NCI-H2107 (cell line): ENCODE measurements at places on chromosomes 13 and 19.
A peak's percentile ranks its signal among the peaks of the same experiment; 100 is the strongest.

- no peak for DNase-seq
Measured at GRCh38 chr19:31260171-31260933, 88.9 kb downstream of the TSHZ3 start.

- no peak for DNase-seq
Measured at GRCh38 chr13:32126756-32127155, 95.2 kb downstream of the FRY start.

GRCh38 chr19:56683116-56683515 lies 11.6 kb upstream of the ZNF835 start:
- DNase-seq: no peak

DNA sequence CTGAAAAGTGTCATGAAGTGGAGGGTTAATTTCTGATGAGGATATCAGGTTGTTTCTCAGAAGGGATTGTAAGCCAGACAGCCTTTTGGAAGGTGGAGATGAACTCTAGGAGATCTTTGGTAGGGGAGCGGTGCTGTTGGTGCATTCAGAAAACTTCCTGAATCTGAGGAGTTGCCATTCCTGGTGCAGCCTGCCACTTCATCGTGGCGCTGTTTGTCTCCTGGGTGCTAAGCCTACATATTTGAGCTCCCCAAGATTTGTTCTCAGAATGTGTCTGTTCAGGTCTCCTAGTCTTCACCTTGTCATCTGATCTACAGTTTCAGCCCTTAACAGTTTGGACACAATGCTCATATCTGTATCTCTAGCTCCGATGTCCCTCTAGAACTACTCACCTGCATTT lies 285.6 kb downstream of the MTUS2 start:
- no peak for DNase-seq

DNA sequence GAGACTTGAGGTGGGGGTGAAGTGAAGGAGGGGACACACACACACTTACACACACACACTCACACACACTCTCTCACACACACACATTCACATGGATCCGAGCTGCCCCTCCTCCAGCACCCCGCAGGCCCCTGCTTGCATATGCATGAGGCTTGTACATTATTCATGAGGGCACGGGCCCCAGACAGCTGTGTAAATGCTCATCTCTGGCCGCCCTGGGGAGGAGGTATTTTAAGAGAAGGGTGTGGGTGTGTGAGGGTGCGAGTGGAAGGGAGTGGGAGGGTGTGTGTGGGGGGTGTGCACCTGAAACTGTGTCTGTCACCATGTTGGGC lies 2.4 kb downstream of the NCAN start:
- DNase-seq: no peak

GRCh38 chr13:47094734-47095434 lies 198.0 kb upstream of the HTR2A start:
- no peak for DNase-seq

DNA sequence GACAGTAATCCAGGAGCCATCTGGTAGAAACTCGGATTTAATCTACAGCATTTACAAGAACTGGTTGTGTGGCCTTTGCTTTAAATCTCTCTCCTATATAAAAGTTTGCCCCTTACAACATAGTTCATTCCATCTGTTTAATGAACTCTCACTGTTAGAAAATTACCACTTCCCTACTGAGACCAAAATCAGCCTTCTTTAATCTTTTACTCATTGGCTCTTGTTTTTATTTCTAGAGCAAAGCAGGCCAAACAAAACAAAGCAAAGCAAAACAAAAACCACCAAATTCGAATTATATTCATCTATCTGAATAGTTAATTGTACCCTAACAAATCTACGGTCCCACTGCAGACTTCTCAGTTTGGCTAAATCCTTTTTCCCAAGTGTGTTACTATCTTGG lies 127.0 kb downstream of the UGGT2 start:
- DNase-seq: no peak

DNA sequence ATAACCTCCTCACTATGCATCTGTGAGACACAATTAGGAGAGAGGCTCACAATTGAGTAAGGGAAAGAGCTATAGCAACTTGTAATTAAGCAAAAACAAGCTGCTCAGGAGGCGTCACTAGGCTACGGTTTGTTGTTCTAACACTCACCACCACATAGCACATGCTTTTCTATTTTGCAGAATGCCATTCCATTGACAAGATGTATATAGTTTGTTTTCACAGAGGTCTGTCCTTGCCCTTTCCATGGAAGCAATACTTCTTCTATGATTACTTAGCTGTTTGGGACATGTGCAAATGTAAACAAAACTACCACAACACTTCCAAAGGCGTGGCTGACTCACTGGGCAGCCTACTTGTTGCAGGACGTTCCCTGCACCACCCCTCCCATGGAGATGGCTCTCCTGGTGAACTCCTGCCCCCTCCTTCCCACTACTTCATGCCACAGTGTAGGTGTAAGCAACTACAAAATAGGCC lies 33.9 kb upstream of the FAM216B start:
- no peak for DNase-seq

- DNase-seq: no peak
Measured at GRCh38 chr13:49086722-49087121, 111.0 kb downstream of the FNDC3A start.

- DNase-seq: peak; percentile 63
Measured at GRCh38 chr19:35549174-35549788, 3.9 kb downstream of the TMEM147 start.

DNA sequence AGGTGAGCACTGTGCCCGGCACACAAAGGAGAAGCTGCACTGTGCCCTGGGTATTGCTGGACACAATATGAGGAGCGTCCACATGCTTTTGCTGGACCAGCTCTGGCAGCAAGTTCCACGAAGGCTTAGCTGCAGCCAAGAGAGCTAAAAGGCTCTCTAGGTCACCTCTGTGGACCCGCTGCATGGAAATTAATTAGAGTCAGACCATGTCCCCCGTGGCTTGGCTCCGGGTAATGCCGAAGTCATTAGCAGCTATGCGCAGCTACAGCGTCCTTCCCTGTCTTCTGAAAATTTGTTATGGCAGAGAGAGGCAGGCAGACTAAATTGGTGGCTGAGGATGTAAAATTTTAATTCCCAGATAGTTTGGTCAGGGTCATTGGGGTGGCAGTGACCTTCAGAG lies 271.5 kb downstream of the SLC7A1 start:
- DNase-seq: no peak

- DNase-seq: no peak
Measured at GRCh38 chr19:7327802-7328201, 20.9 kb upstream of the ARHGEF18 start.

DNA sequence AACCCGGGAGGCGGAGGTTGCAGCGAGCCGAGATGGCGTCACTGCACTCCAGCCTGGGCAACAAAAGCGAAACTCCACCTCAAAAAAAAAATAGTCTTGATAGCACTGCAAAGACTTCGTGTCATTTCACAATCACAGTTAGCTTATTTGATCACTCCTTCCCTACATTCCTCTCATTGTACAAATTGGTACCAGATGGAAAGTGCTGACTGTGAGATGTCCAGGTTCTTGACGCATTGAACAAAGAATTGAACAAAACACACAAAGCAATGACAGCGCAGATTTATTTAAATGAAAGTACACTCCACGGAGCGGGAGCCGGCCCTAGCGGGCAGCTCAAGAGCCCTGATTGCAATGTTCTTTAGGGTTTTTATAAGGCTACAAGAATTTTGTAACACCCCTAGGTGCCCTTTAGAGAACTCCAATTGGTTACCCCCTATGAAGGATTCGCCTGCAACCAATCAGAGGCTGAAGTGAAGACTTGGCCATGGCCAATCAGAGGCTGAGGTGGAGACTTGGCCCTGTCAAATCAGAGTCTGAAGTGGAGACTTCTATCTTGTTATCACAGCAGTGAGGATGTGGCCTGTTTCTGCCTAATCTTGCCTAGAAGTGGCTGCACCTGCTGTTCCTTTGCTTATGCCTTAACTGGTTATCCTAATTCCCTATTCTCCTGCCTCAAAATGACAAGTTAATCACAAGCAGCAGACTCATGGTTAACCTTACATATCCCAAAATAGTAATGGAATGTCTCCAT lies 16.7 kb downstream of the ZNF556 start:
- DNase-seq: no peak

GRCh38 chr13:66567899-66568612 lies 662.1 kb downstream of the PCDH9 start:
- DNase-seq: no peak

- DNase-seq: no peak
Measured at GRCh38 chr13:94129490-94129894, 350.0 kb downstream of the DCT start.

- no peak for DNase-seq
Measured at GRCh38 chr13:27012482-27013197, 159.0 kb downstream of the USP12 start.

- DNase-seq: no peak
Measured at GRCh38 chr13:97243915-97244781, 22.0 kb downstream of the MBNL2 start.

- DNase-seq: no peak
Measured at GRCh38 chr19:41309180-41310032, 566 bp upstream of the CCDC97 start.

DNA sequence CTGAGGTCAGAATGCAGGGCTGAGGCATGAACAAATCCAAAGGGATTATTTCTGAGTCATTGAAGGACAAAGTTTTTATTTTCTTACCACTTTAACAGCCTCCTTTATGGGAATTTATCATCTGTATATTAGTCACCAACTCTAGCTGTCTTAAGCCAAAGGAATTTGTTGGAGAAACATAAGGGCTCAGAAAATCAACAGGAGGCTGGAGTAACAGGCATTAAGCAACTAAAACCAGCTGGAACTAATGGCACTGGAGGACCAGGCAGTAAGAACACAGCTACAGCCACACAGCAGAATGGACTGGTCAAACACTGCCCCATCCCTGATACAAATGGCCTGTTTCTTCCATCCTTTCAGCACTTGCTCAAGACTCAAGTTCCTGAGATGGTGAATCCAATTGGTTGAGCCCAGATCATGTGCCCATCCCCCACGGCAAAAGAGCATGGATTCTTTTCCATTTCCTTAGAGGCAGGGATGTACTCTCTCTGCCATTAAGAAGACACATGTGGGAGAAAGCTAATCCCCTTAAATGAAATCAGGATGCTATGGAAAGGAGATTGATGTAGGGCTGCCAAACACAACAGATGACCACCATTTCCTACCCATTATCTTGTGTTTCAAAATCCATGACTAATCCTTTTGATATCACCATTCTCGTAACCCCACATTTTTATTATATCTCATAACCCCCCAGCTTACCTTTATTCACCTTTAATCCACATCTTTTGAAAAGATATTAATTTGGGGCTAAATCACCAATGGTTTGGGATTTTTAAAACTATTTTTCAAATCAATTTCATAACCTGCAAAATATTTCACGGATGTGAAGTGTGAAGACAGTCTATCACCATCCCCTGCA lies 157.0 kb upstream of the FNDC3A start:
- no peak for DNase-seq
